NCI-H82 (cell line): ENCODE measurements at places on chromosomes 11 and 22.
A peak's percentile ranks its signal among the peaks of the same experiment; 100 is the strongest.

DNA sequence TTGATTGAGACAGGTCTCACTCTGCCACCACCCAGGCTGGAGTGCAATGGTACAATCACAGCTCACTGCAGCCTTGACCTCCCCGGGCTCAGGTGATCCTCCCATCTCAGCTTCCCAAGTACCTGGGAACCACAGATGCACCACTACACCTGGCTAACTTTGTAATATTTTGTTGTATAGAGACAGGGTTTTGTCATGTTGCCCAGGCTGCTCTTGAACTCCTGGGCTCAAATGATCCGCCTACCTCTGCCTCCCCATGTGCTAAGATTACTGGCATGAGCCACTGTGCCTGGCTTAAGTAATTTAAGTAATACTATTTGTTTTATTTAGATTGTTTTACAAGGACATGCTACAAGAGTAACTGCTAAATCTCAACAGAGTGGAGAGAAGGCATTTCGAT is 33.5 kb downstream of the ZNF143 start:
- DNase-seq, result no peak

DNA sequence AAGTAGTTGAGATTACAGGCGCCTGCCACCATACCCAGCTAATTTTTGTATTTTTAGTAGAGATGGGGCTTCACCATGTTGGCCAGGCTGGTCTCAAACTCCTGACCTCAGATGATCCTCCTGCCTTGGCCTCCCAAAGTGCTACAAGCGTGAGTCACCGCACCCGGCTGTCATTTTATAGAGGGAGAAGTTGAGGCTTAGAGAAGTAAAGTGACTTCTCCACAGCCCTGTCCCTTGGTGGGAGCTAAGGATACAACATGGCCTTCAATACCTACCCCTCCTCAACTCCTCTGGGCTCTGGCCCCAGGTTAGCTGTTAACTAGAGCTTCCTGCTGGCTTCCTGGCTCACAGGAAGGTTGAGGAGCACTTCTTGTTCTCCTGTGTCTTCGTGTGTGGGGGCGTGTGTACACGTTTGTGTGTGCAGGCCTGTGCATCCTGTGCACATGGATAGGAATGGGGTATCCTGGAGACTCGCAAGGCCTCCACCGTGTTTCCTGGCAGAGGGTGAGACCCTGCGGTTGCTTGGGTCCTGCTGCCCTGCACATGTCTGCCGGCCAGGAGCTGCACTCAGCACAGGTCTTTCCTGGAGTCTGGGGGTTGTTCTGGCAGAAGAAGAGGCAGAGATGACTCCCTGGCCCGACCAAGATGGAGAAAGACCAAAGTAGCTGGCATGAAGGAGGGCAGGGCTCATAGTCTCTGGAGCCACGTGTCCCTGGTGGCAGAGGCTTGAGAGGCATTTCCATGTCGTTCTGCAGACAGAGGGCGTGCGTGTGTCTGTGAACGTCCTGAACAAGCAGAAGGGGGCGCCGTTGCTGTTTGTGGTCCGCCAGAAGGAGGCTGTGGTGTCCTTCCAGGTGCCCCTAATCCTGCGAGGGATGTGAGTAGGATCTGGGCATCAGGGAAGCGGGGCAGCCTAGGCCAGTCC is 2.4 kb downstream of the SIDT2 start:
- peak; percentile 74 for DNase-seq

DNA sequence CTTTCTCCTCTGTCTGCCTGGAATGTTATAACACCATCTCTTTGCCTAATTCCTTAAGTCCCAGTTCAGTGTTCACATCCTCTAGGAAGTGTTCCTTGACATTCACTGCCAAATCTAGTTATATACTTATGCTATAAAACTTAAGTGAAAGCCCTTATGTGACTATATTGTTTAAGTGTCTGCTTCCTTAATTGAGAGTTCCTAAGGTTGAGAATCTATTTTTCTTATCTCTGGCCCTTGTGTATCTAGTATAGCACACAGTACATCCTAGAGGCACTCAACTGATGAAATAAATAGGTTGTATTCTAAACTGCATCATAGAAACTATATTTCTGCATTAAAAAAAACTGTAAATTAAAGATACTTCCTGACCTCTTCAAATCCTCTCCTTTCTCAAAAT is 16.9 kb downstream of the KMT5B start:
- DNase-seq, result no peak

DNA sequence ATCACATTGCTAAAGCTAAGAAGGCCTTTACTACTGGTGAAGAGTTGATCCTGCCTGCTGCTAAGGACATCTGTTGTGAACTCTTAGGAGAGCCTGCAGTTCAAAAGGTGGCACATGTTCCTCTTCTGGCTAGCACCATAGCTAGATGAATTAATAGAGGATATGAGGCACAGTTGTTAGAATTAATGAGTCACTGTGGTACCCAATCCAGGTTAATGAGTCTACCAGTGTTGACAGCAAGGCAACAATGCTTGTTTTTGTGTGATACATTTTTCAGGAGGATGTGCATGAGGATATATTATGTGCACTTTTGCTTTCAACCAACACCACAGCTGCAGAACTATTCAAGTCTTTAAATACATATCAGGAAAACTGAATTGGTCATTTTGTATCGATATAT is 12.0 kb downstream of the C11orf58 start:
- peak; percentile 63 for DNase-seq
